Activated B cell treated with CpG ODN at 0.5 μM for 24 hours (primary cell): ENCODE measurements at places on chromosomes 2 and 18. TPM values are rescaled to one million over a fixed set of nuclear protein-coding genes. Genes with fewer than 3 reads are reported as not detected.

DNA sequence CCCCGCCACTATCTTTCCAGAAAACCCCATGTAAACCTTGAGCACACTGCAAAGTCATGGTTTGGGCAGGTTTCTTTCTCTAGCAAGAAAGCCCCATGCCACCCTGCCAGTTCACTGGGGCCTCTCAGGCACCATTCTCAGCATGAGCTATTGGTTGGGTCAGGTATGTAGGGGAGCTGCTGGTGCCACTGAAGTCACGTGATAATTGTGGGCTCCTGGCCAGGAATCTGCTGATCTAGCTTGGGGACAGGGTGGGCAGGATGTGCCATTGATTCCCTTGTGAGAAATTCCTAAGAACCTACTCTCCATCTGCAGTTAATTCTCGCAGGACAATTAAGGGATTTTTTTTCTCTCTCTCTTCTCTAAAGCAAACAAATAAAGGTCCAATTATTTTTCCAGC lies 26.5 kb upstream of the HNMT start:
- no peaks in the 10 kb centered on the region for H3K4me1 ChIP-seq
- DNase-seq, result no peak
- no peak overlapping the region for H3K27ac ChIP-seq
- no peak overlapping the region for H3K4me3 ChIP-seq

DNA sequence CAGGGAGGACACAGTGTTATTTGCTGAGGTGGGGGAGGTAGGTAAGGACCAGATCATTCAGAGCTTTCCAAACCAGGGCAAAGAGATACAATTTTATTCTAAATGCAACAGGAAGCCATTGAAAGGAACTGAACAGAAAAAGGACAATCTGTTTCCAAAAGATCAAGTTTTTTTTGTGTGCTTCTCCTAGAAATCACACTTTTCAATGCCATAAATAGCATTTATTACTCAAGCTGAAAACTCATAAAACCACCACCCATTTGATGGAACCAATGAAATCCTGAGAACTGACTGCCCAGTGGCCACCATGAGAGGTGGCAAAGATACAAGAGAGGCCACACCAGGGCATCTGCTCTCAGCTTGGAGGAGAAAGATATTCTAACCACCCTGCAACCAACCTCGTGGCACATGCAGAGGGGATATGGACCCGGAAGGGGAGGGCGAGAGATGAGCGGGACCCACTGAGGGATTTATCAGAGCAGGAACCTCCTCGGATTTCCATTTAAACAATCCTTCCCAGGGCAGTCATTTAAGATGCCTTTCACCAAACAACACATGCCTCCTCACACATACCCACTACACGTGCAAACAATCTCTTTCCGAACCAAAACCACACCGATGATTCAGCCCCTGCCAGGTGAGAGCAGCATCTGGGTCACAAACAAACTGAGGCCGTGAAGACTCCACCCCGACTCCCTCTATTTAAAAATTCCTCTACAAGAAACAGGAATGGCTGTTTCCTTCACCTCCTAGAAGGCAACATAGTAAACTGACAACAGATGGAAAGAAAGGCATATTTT lies 8.8 kb downstream of the CYB5A start:
- no peak overlapping the region for H3K4me3 ChIP-seq
- H3K36me3 ChIP-seq, result peaks cover 12% of the 10 kb centered on the region
- no peak for DNase-seq
- H3K4me1 ChIP-seq, result peaks cover 57% of the 10 kb centered on the region
- no peaks in the 10 kb centered on the region for H3K27me3 ChIP-seq

DNA sequence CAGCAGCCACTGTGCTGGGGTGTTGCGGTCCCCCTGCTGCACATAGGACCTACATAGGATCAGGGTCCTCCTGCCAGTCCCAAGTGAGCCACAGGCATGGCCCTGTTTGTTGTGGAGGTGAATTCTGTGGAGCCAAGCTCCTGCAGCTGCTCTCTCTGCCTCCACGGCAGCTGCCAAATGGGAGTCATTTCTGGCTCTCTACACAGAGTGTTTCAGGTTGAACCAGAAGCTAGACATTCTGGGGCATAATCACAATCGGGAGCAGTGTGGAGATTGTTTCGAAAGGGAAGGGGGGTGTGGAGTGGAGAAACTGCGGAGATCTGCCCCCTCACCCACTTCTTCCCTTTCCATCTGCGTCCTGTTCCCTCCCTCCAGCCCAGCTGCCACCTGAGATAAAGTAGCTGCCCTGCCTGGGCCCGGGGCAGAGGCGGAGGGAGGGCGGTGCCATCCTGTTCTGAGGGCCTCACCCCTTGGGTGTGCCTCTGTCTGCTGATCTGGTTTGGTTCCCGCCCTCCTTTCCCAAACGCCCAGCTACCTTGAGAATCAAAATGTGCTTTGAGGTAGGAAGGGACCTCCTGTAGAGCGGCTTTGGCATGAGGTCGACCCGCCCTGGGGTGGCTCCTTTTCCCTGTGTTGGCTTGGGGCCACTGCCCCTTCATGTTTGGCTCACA lies 139.4 kb downstream of the WDSUB1 start:
- DNase-seq, result no peak
- no peak overlapping the region for H3K27ac ChIP-seq
- no peaks in the 10 kb centered on the region for H3K36me3 ChIP-seq

DNA sequence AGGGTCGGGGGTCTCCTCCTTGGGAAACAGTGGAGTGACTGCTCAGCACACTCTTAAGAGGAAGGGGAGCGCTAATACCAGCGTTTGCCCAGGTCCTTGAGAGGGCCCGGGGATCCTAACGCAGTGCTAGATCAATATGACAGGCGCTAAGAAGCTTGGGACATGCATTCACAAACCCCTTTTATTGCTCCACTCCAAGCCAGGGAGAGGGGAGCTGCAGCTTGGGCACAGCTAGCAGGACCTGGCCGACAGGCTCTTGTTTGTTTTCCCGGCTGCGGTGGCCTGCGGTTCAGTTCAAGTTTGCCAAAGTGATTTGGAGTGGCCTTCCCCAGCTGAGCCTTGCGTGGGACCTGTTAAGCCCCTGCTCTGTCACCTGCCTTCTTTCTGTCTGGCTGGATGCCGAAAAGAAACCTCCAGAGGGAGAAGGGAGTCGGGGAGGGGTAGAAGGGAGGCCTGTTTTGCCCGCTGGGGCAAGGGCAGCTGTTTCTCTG lies 152.1 kb downstream of the GLI2 start:
- no peak overlapping the region for H3K27ac ChIP-seq
- H3K4me3 ChIP-seq, result no peak overlapping the region
- DNase-seq, result no peak
- H3K27me3 ChIP-seq, result peaks cover 3% of the 10 kb centered on the region
- no peaks in the 10 kb centered on the region for H3K4me1 ChIP-seq
- no peaks in the 10 kb centered on the region for H3K36me3 ChIP-seq

- H3K36me3 ChIP-seq, result no peaks in the 10 kb centered on the region
- no peak overlapping the region for H3K27ac ChIP-seq
- no peaks in the 10 kb centered on the region for H3K4me1 ChIP-seq
- H3K4me3 ChIP-seq, result no peak overlapping the region
These were observed 99.3 kb upstream of the TMEM18 start for GRCh38 chr2:776487-776886.

Gene HOXD12
- not detected in 2 replicates for total RNA-seq

Gene ZSCAN30
- total RNA-seq, result 21.2 and 23.8 TPM in 2 replicates

Gene TM4SF20
- total RNA-seq, result not detected in 2 replicates

Gene WNT6
- 0.83 and 0.89 TPM in 2 replicates for total RNA-seq
